ENCODE measurements at places on chromosomes 7 and 10. TPM values are rescaled to one million over a fixed set of nuclear protein-coding genes. Genes with fewer than 3 reads are reported as not detected.

The IFIT5 gene
- total RNA-seq: 4.8 TPM

The H2BK1 gene
- not detected for total RNA-seq

The ACHE gene
- 0.31 TPM for total RNA-seq

The SFTPA2 gene
- total RNA-seq: not detected

The SFXN4 gene
- total RNA-seq: 31.4 TPM

The MPP7 gene
- 3.8 TPM for total RNA-seq

The UCMA gene
- not detected for total RNA-seq

The PAX4 gene
- not detected for total RNA-seq

The SLC13A1 gene
- not detected for total RNA-seq

The HOXA9 gene
- 6.8 TPM for total RNA-seq

The PRLHR gene
- total RNA-seq: not detected

The BBS9 gene
- 7.6 TPM for total RNA-seq

The FXYD4 gene
- not detected for total RNA-seq

The IL6 gene
- not detected for total RNA-seq

The GPRIN2 gene
- 0.11 TPM for total RNA-seq

The TRIM73 gene
- 0.08 TPM for total RNA-seq

The IRF5 gene
- total RNA-seq: 9.1 TPM

The WDFY4 gene
- total RNA-seq: 0.08 TPM

The PRPS1L1 gene
- not detected for total RNA-seq

The CALY gene
- total RNA-seq: not detected

The TRPV6 gene
- total RNA-seq: 0.08 TPM

The LRRC61 gene
- 24.4 TPM for total RNA-seq

The ZNF25 gene
- 3.2 TPM for total RNA-seq

The CPA2 gene
- total RNA-seq: 0.11 TPM

The ASAH2B gene
- 3.2 TPM for total RNA-seq

The FEZF1 gene
- not detected for total RNA-seq

The GPC2 gene
- total RNA-seq: 1.1 TPM

The SH2B2 gene
- 6.4 TPM for total RNA-seq

The TLL2 gene
- not detected for total RNA-seq

The SEC61G gene
- 619 TPM for total RNA-seq

The NPC1L1 gene
- not detected for total RNA-seq

The UPK3B gene
- total RNA-seq: 1.4 TPM

The TRIM50 gene
- total RNA-seq: not detected

The C10orf67 gene
- total RNA-seq: 0.34 TPM

The ZWINT gene
- 16.9 TPM for total RNA-seq

The PTPRZ1 gene
- total RNA-seq: 33.2 TPM

The ATG9B gene
- total RNA-seq: 0.08 TPM

The KIF20B gene
- total RNA-seq: 9.6 TPM

The GDF2 gene
- not detected for total RNA-seq

The OR6B1 gene
- total RNA-seq: not detected

The GPR146 gene
- total RNA-seq: not detected

The ANKRD1 gene
- not detected for total RNA-seq

The ITPRIP gene
- 16.6 TPM for total RNA-seq

The PGAM1 gene
- total RNA-seq: 506 TPM

The DGKI gene
- not detected for total RNA-seq

The ACBD7 gene
- not detected for total RNA-seq

The ATOH7 gene
- total RNA-seq: not detected

The NACAD gene
- total RNA-seq: 3.4 TPM

The RELN gene
- total RNA-seq: not detected

The NODAL gene
- 0.23 TPM for total RNA-seq

The AASS gene
- 14.9 TPM for total RNA-seq

The ADCYAP1R1 gene
- total RNA-seq: not detected

The TFPI2 gene
- total RNA-seq: 227 TPM
